ENCODE measurements at places on chromosomes 16 and 17. TPM values are rescaled to one million over a fixed set of nuclear protein-coding genes. Genes with fewer than 3 reads are reported as not detected.

GRCh38 chr17:17181666-17182597, 24.2 kb downstream of the PLD6 start:
- DNase-seq: peak; percentile 41
- H3K36me3 ChIP-seq: peaks cover 80% of the 10 kb centered on the region
- H3K4me1 ChIP-seq: peaks cover 35% of the 10 kb centered on the region
- no peaks in the 10 kb centered on the region for H3K27me3 ChIP-seq
- H3K27ac ChIP-seq: no peak overlapping the region

DNA sequence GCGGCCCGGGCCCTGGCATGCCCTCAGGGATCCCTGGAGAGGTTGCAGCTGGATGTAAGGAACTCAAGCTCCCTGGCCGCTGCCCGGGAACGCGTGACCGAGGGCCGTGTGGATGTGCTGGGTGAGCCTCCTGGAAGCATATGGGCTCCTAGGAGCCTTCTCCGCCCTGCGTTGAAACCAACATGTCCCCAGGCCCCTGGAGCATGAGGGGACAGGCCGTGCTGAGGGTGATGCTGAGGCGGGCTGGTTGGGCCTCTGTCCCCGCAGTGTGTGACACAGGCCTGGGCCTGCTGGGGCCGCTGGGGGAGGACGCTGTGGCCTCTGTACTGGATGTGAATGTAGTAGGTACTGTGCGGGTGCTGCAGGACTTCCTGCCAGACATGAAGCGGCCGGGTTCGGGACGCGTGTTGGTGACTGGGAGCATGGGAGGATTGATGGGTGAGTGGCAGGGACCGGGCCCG, 5.7 kb upstream of the HSD17B1 start:
- no peaks in the 10 kb centered on the region for H3K27me3 ChIP-seq
- peaks cover 27% of the 10 kb centered on the region for H3K4me1 ChIP-seq
- no peak for DNase-seq
- peaks cover 21% of the 10 kb centered on the region for H3K36me3 ChIP-seq

SPNS3 gene
- total RNA-seq: not detected

DNA sequence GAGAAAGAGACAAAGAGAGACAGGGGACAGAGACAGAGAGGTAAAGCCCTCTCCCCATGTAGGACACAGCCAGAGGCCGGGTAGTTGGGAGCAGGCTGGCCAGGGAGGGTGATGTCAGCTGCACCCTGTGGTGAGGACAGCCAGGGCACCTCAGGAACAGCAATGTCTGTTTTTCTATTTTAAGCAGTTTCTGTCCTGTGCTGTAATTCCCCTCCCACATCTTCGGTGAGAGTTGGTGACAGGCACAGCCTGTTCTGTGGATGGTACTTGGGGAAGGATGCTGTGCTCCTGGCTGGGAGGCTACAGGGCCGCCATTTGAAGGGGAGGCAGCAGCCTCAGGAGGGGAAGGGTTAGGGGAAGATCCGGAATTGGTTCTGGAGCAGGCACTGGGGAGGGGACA, 163.5 kb downstream of the SDK2 start:
- no peak overlapping the region for H3K4me3 ChIP-seq

PLEKHG4 gene
- 8.1 TPM for total RNA-seq

OR4D1 gene
- not detected for total RNA-seq

GRCh38 chr17:68441070-68441770, 16.1 kb downstream of the WIPI1 start:
- peak overlapping the region; percentile 33 for H3K27ac ChIP-seq
- no peak overlapping the region for H3K4me3 ChIP-seq
- H3K36me3 ChIP-seq: peaks cover 46% of the 10 kb centered on the region
- peaks cover 22% of the 10 kb centered on the region for H3K4me1 ChIP-seq
- H3K27me3 ChIP-seq: no peaks in the 10 kb centered on the region
- DNase-seq: no peak

SEPTIN1 gene
- not detected for total RNA-seq

- H3K36me3 ChIP-seq: no peaks in the 10 kb centered on the region
- H3K27ac ChIP-seq: peak overlapping the region; percentile 30
- H3K4me3 ChIP-seq: no peak overlapping the region
Observed at GRCh38 chr16:3819746-3820724, 60.5 kb downstream of the CREBBP start.

GRCh38 chr17:68706356-68706920, 105.3 kb upstream of the FAM20A start:
- peaks cover 3% of the 10 kb centered on the region for H3K4me1 ChIP-seq
- no peak overlapping the region for H3K4me3 ChIP-seq
- H3K27ac ChIP-seq: peak overlapping the region; percentile 45
- no peaks in the 10 kb centered on the region for H3K36me3 ChIP-seq
- H3K27me3 ChIP-seq: no peaks in the 10 kb centered on the region
- DNase-seq: no peak

GRCh38 chr16:72956124-72957064, 91.5 kb downstream of the ZFHX3 start:
- H3K4me3 ChIP-seq: no peak overlapping the region
- no peaks in the 10 kb centered on the region for H3K27me3 ChIP-seq
- peaks cover 14% of the 10 kb centered on the region for H3K36me3 ChIP-seq
- H3K4me1 ChIP-seq: peaks cover 20% of the 10 kb centered on the region
- no peak for DNase-seq
- no peak overlapping the region for H3K27ac ChIP-seq

DNA sequence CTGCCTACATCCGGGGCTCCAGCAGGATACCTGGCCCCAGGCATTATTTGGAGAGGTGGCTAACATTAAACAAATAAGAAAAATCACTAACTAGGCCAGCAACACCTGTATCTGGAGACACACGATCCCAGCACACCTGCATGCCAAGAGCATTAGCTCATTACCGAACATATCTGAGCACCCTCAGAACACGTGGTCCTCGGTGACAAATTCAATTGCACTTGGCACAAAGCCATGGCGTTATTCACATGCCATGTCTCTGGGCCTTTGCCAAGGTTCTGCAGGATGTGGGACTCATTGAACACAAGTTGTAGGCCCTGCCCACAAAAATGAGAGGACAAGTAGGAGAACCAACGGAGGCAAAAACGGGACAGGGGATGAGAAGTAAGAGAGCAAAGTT, 552.3 kb downstream of the TOX3 start:
- no peaks in the 10 kb centered on the region for H3K36me3 ChIP-seq
- H3K27ac ChIP-seq: no peak overlapping the region
- no peaks in the 10 kb centered on the region for H3K27me3 ChIP-seq

DNA sequence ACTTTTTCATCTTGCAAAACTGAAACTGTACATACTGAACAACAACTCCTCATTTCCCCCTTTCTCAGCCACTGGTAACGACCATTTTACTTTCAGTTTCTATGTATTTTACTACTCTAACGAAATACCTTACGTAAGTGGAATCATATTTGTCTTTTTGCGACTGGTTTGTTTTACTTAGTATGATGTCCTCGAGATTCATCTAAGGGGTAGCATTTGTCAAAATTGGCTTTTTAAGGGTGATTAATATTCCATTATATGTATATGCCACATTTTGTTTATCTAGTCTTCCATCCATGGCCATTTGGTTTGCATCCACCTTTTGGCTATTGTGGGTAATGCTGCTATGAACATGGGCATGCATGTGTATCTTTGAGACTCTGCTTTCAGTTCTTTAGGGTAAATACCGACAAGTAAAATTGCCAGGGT, 10.4 kb downstream of the KPNB1 start:
- H3K36me3 ChIP-seq: peaks cover 100% of the 10 kb centered on the region
- DNase-seq: peak; percentile 35
- H3K27ac ChIP-seq: peak overlapping the region; percentile 22
- H3K4me1 ChIP-seq: peaks cover 31% of the 10 kb centered on the region

DNA sequence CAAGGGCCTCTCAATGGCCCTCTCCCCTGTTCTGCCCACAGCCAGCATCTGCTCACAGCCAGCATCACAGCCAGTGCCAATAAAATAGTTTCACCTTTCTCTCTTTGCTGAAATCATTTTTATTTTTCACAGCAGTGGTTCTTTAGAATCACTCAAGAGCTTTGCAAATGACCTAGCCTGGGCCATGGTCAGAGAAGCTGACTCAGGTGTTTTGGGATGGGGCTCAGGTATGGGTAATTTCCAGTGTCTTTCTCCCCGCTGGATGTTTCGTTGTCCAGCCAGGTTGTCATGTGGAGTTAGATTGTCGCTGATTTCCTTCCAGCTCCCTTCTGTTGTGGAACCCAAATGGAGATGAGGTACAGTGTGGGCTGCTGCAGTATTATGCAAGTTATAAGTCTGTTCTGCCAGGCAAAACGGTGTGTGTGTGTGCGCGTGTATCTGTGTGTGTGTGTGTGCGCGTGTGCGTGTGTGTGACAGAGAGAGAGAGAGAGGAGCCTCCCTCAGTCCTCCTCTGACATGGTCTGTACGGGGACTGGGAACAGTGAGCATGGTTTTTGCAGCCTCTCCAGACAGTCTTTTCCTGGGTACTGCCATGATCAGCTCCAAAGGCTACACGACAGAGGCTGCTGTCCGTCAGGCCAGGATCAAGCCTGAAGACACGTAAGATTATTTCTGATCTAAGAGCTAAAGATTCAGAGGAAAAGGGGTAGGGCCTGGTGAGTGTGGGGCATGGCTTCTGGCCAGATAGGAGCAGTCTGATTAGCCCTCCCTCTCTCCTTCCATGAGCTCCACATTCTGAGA, 1.4 kb upstream of the PMP22 start:
- H3K4me1 ChIP-seq: peaks cover 42% of the 10 kb centered on the region
- H3K27ac ChIP-seq: no peak overlapping the region
- peaks cover 19% of the 10 kb centered on the region for H3K27me3 ChIP-seq
- H3K4me3 ChIP-seq: no peak overlapping the region

GNG13 gene
- total RNA-seq: not detected

GRCh38 chr16:27242868-27243590, 25.5 kb downstream of the NSMCE1 start:
- peaks cover 4% of the 10 kb centered on the region for H3K36me3 ChIP-seq
- H3K4me3 ChIP-seq: peak overlapping the region; percentile 1
- peak overlapping the region; percentile 86 for H3K27ac ChIP-seq
- DNase-seq: no peak
- peaks cover 55% of the 10 kb centered on the region for H3K4me1 ChIP-seq
- no peaks in the 10 kb centered on the region for H3K27me3 ChIP-seq

DNA sequence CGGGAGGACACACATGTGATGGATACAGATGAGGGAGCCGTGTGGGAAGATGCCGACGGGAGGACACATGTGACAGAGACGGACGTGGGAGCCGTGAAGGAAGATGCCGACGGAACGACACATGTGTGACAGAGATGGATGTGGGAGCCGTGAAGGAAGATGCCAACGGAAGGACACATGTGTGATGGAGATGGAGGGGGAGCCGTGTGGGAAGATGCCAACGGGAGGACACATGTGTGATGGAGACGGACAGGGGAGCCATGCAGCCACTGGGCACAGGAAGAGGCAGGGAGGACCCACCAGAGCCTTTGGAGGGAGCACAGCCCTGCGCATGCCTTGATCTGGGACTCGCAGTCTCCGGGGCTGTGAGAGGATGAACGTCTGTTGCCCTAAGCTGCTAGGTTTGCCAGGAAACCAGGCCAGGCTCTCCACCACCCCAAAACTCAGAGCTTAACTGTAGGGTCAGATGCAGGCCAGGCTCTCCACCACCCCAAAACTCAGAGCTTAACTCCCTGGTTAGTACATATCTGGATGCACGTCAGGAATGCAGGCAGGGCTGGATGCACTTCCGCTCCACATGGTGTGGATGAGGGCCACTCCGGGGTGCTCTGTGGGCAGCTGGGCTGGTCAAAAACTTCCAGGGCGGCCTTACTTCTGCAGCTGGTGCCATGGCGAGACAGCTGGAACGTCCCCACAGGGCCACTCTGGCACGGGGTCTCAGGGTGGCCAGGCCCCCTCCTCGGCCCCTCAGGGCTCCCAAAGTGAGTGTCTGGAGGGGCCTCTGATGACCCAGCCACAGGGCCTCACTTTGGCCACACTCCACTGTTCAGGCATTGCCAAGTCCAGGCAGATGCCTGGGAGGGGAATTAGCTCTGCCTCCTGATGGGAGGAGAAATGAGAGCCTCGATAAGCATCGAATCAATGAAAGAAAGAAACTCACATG, 47.7 kb upstream of the ZNF469 start:
- H3K27ac ChIP-seq: no peak overlapping the region
- peaks cover 8% of the 10 kb centered on the region for H3K4me1 ChIP-seq
- no peaks in the 10 kb centered on the region for H3K27me3 ChIP-seq
- no peaks in the 10 kb centered on the region for H3K36me3 ChIP-seq
- H3K4me3 ChIP-seq: no peak overlapping the region

DNA sequence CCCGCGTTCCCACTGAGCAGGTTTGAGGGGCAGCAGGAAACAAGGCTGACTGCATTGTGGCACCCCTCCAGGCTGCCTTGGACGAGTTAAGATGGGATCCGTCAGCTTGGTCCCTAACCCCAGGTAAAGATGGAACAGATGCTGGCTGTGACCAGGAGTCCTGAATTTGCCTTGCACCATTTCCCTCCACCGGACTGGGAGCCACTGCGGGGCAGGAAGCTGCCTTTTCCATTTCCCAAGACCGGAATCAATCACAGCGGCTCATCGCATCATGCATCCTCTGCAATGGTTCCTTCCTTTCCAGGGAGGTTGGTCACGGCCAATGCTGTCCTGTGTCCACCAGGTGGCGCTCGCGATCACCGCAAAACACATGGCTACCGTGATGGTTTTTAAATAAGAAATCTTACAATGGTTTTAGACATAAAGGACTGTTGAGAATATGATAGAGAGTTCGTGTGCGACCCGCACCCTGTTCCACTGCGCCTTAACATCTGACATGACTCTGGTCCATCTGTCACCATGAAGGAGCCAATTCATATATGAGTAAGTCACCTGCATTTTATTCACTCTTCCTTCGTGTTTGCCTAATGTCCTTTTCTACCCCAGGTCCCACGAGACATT, 6.8 kb upstream of the MEAK7 start:
- no peaks in the 10 kb centered on the region for H3K36me3 ChIP-seq
- H3K27ac ChIP-seq: no peak overlapping the region
- peaks cover 10% of the 10 kb centered on the region for H3K4me1 ChIP-seq
- H3K27me3 ChIP-seq: no peaks in the 10 kb centered on the region

Data from stomach (tissue), 19 donors.